WTC11 (cell line): ENCODE measurements at places on chromosomes 13 and 19.

DNA sequence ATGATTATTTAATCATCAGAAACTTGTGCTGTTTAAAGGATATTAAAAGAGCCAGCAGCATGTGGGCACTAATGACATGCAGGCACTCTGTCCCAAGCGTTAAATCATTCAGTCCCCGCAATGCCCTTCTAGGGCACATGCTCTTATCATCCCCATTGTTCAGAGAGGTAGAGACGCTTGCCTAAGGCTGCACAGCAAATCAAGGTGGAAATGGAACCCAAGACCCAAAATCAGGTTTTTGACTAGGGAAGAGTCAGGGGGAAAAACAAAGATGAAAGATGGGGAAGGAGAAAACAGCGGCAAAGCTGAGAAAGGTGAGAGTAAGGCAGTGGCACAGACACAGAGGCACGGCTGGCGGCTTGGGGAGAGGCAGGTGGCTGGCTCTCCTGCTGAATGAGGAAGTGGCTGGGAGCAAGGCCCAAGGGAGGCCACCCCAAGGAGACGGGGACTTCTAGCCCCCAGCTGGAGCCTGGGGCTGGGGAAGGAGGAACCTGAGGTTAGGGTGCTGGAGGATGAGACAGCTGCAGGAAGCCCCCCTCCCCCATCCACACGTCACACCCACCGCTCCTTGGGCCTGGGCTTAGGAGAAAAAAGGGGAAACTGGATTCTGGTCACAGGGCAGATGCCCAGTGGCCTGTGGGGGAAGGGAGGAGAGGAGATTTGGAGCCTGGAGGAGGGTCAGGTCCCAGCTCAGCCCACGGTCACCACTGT lies 1.0 kb upstream of the TYROBP start:
- DNase-seq: no peak

GRCh38 chr13:61187471-61187870 lies 228.2 kb downstream of the PCDH20 start:
- DNase-seq: no peak

DNA sequence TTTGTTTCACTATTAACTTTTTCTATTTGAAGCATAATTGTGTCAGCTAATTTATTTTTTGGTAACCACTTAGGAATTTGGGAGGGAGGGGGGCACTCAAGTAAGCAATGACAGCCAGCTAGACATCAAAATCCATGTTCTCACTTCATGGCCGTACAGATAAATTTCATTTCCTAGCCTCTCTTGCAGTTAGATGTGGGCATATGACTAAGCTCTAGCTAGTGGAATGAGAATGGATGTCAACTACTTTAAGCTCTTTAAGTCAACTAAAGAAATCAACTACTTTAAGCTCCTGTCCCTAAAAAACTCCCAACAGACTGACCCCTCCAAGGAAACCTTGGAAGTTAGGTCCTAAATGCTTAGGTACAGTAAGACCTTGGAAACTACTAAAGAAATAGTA lies 92.0 kb downstream of the KCNRG start:
- no peak for DNase-seq

- DNase-seq: no peak
Observed at GRCh38 chr13:42786715-42787114, 5.3 kb downstream of the FAM216B start.

DNA sequence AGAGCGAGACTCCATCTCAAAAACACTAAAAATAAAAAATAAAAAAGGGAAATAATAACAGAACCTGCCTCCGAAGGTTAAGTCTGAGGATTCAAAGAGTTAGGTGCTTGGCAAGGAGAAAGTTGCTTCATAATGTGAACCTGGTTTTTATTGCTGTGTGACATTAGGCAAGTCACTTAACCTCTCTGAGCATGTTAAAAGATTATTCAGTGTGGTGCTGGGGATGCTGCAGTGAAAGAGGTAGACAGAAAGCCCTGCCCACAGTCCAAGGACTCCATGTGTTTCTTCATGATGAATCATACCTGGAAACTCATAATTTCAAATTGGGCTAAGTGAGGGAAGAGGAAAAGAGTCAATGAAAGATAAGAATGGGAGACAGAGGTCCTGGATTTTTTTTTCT lies 2.4 kb downstream of the IL27RA start:
- no peak for DNase-seq

GRCh38 chr19:17739121-17739875 lies 12.0 kb upstream of the FCHO1 start:
- no peak for DNase-seq
